ENCODE measurements at places on chromosomes 12 and 14.

DNA sequence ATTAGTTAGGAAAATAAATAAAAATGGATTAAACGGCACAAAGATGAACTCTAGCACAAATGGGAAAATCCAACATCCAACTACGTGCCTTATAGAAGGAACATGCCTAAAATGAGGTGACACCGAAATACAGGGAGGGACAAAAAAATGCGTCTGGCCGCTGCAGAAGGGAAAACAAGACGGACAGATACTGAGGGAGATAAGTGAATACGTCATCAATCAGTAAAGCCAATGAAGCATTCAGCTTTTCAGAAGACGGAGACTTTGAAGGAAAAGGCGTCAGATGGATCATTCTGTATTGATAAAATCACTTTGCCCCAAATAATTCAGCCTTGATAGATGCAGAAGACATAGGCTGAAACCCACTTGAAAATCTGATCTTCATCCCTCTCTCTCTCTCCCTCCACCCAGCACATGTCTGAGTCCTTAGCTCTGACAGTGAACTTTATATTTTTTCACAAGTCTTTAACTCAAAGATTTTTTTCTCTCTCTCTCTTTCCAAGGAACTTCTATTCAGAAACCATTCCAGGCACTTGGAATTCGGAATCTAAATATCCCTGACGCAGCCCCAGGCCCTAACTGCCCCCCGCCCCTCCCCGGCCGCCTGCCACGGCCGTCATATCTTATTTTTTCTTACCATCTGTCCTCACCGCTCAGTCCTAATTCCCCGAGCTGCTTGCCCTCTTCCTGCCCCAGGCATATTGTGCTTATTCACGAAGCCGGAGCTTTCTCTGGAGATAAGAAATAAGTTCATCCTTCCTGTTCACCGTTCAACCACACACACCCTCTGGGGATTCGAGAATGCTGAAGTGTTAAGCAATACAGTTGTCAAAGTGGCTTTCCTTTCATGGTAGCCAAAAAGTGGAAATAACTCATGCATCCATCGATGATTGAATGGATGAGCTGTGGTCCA, 35.5 kb upstream of the RFLNA start:
- DNase-seq, result no peak

- DNase-seq, result no peak
Measured at GRCh38 chr12:63949902-63950301, 105.4 kb downstream of the SRGAP1 start.

DNA sequence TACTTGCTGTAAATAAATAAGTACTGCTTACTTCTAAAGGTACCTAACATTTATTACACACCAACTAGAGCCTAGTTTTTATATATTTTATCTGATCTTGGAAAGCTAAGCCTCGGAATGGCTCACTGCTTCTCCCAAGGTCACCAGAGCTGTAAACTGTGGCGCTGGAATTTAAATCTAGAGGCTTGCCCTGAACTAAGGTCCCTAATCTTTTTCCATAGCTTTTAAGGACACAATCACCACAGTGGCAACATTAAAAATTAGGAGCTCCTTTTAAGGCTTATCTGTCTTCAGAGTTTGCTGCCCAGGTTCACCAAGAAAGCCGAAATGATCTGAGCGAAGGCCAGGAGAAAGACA, 670 bp downstream of the CCNB1IP1 start:
- no peak for DNase-seq

GRCh38 chr14:93108105-93108504, 7.6 kb downstream of the ITPK1 start:
- DNase-seq, result no peak

DNA sequence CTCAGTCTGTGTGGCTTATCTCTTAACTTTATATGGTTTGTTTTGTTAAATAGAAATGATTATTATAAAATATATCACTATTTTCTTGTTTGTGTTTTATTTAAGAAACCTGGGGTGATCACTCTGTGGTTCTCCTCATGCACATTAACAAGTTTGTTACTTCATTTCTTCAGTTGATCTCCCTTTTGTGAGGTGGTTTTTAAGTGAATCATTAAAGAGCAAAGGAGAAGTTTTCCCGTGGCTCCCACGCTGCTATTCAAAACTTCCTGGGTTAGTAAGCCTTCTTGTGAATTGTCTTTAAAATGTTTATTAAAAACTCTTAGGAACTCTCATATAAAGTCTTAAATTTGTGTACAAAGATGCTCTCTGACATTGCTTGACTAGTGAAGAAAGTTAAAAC, 11.8 kb downstream of the ADIPOR2 start:
- DNase-seq, result no peak

DNA sequence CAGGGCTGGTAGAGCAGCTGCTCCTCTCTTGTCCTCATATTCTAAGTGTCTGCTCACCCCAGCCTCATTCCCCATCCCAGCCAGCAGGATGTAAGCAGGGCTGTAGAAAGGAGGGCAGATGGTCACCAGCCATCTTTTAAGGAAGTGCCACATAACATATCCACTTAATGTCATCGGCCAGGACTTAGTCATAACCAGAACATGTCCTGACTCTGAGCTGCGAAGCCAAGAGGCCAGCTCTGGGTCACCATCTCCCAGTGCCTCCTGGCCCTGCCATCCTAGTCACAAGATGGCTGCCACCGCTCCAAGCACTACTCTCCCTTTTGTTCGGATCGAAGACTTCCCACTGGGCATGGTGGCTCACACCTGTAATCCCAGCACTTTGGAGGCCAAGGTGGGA, 123.9 kb downstream of the PLXNC1 start:
- DNase-seq, result no peak

Measured in esophagus squamous epithelium (tissue), 5 donors.